Hippocampal formation (tissue), 2 donors: ENCODE measurements at places on chromosomes 12 and 14.

DNA sequence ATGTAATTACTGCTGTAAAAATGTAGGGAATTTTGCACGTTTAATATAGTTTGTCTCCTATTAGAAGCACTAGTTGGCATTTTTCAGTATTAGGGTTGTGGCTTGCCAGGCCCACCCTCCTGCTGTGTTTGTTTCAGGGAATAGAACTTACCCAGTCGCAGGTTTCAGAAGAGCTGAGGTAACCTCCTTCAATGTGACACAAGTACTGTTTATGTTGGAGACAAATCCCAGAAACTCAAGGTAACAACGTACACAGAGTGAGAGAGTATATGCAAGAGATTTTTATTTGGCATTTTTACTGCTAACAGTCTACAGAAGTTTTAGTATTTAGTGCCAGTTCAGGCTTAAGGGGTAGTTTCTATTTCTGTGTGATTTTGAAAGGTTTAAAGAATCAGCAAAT, 284.3 kb downstream of the RAD51B start:
- no peak for DNase-seq

DNA sequence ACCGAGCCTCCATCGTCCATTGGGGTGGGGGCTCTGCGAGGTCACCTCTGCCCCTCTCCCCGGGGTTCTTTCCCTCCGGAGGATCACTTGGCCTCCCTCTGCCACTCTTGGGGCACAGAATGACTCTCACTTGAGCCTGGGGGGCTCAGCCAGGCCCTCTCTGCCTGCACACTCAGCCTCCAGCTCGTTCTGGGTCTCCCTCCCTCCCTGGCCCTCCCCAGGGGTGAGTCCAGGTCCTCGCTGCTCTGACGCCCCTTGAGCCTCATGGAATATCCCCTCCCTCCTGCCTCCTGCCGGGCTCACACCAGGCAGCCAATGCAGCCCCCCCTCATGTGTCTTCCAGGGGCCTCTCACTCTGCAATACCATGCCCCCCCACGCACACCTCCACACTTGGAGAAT, 17.7 kb upstream of the SFSWAP start:
- no peak for DNase-seq

GRCh38 chr12:4960030-4960429, 50.3 kb downstream of the KCNA1 start:
- DNase-seq, result no peak

- DNase-seq, result no peak
Observed at GRCh38 chr14:75689012-75689411, 28.0 kb downstream of the TTLL5 start.

GRCh38 chr14:72855913-72856312, 38.0 kb downstream of the DPF3 start:
- DNase-seq, result no peak

DNA sequence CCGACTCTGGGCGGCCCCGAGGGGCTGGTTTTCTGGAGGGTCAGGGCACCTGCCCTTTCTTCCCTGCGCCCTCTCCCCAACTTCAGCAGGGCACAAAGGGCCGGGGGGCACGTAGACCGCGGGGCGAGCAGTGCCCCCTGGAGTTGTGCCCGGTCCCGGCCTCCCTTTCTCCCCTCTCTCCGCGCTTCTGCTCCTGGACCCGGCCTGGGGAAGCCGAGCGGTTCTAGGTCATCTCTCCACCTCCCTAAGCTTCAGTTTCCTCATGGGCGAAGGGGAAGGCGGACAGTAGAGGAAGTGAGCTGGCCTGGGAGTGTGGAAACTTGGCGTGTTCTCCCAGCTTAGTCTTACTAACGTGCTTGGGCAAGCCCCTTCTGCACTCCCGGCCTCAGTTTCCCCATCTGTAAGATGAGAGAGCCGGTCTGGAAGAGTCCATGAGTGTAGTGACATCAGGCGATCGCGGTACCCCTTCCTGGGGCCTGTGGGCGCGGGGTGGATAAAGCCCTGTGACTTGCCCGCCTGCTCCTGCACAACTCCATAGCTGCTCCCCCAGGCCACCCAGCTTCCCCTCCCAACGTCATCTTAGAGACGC, 158.6 kb upstream of the PARP11 start:
- no peak for DNase-seq

GRCh38 chr14:92994942-92995341, 72.0 kb downstream of the CHGA start:
- no peak for DNase-seq

GRCh38 chr12:103373088-103373523, 122.7 kb downstream of the C12orf42 start:
- no peak for DNase-seq

DNA sequence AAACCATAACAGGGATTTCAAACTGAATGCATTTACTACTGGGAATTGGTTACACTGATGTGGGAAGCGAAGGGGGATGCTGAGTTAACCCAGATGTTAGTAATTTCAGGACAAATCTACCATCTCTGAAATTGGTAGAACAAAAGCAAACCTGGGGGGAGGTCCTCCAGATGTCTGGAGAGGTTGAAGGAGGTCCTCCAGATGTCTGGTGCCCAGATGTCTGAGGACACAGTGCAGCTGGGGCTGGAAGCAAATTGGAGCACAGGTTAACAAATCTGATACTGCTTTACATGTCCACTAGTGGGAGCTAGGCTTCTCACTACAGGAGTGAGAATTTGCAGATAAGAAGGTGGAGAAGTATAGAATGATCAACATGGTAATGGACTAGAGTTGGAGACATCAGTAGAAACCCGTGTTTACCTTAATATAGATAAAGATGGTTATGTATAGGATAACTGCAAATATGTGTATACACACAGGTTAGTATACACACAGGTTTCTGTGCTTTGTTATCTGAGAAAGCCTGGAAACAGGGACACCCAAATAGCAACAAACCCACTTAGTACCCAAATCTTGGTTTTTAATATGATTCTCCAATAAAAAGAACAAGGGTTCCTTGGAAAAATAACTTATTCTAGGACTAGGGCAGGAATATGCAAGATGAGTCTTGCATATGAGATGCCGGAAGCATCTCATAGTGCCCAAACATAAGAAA, 162.5 kb downstream of the C12orf50 start:
- no peak for DNase-seq

DNA sequence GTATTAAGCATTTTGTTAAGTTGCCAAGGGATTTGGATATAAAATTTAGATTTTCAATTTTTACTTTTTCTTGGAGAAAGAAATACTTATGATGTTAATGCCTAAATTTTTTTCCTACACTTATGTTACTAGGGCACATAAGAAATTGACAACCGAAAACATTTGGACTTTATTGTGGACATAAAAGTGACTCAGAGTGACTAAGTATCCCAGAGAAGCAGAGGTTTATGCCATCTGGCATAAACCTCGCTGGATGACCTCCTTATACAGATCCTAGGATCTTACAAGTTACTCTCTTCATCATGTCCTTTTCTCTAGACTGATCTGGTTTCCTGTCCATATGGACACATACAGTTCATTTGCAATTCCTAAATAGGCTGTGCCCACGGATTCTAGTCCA, 89.8 kb downstream of the RERG start:
- DNase-seq, result no peak

- DNase-seq, result no peak
Observed at GRCh38 chr12:109871668-109872314, 8.6 kb downstream of the GLTP start.

DNA sequence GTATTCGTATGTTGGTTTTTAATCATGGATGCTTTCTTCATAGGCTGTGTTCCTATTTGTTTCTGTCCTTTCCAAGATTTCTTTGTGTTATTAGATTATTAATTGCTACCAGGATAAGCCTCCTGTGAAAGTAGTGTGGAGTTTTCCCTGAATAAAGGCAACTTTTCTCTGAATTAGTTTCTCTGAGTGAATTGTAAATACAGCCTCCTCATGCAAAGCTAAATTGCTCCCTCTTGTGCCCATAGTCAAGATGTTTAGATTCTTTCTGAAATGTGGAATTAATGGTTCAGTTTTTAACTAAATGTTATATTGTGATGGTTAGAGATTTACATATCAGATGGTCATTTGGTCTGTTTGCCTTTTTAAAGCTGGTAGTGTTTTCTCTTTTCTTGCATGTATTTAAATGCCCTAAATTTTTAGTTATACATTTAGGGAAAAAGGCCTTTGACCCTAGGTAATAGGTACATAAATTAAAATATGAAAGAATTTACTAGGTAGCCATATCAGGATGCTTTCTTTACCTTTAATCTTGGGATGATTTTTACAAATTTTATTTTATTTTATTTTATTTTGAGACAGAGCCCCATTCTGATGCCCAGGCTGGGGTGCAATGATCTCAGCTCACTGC, 8.9 kb downstream of the APAF1 start:
- no peak for DNase-seq

- no peak for DNase-seq
Observed at GRCh38 chr12:27463511-27464219, 17.1 kb downstream of the SMCO2 start.
